Skin of body (tissue), 3 donors: ENCODE measurements at places on chromosomes 4 and X. TPM values are rescaled to one million over a fixed set of nuclear protein-coding genes. Genes with fewer than 3 reads are reported as not detected.

DNA sequence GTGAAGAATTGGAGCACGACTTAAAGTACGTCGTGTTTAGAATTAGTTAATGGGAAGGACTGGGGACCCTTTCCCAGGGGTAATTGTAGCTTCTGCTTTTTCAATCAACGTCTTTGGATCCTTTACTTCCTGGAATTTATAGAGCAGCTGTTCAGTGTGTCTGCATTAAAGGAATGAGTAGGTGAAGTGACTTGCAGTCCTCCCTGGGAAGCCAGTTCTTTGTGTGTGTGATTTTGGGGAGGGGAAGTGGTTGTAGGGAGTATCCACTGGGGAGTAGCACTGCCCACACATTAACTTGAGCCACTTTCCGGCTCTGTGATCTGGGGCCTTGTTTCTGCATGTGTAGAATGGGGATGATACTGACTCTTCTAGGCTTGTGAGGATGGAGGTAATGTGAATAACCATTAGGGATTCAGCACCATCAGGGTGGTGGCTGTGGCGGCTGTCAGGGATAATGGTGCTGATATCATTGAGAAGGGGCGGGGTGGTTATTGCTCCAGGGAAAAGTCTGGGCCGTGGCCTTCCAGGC is 54.7 kb downstream of the TMEM131L start:
- no peak for DNase-seq

DNA sequence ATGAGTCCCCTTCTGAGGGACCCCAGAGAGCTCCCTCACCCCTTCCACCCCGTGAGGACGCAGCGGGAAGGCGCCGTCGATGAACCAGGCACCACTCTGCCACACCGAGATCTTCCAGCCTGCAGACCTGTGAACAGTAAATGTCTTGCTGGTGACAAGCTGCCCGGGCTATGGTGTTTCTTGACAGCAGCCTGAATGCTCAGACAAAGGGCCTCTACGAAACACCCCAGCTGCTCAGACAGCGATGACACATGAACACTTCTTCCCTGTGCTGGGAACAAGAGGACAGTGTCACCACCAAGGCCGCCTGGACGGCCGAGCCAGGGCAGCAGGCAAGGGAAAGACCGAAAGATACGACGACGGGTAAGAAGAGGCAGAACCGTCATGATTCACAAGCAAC is 30.6 kb upstream of the GTPBP6 start:
- no peak for DNase-seq

DNA sequence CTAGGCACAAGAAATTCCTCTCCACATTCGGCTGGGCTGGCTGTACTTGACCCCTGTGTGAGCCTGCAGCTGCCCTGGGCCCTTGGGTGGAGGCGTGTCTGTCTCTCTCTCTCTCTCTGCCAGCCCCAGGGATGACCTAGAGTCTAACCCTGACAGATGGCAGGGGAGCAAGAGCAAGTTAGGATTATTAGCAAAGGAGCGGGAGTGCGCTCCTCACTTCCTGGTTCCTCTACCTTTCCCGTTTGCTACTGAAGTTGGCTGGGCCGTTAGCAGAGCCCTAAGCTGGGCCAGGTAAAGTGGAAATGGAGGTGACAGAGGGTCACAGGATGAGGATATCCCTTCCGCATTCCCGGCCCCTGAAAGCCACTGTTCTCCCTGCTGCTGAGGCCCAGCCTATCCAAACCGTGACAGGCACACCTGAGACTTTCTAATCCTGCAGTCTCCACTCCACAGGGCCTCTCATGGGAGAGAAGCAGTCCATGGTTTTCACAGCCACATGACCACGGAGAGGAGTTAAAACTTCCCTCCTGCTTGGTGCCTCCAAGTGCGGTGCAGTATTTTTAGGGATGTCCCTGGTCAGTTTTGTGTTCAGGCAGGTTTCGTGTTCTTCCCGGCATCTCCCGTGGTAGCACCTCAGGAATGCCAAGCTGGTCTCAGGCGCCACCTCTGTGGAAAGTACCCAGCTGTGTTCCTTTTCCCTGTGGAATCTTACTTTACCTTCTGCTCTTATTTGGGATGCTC is 79.3 kb downstream of the CLDN22 start:
- DNase-seq = no peak

- no peak for DNase-seq
These were observed 49.2 kb downstream of the PRPS1 start for GRCh38 chrX:107677501-107677901.

DNA sequence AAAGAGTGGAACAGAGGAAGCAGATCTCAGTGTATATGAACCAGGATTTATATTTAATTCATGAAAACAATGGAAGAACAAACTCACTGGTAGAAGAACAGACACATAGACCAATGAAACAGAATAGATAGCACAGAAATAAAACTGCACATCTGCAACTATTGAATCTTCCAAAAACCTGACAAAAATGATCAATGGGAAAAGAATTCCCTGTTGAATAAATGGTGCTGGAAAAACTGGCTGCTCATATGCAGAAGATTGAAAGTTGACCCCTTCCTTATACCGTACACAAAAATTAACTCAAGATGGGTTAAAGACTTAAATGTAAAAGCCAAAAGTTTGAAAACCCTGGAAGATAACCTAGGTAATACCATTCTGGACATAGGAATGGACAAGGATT is 391.0 kb downstream of the MAGEB5 start:
- peak; percentile 2 for DNase-seq

DNA sequence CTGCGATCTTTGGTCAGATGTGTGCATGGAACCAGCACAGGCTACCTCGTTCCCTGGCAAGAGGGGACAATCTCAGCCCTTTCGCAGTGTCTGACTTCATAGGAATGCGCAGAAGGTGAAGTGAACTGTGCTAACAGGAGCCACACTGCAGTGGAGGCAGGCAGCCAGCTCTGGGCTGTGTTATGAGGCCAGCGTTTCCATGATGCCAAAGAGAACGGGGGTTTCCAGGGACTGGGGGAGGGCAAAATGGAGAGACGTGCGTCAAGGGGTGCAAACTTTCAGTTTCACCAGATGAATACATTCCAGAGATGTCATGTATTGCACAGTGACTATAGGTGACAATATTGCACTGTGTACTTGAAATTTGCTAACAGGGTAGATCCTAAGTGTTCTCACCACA is 30.4 kb downstream of the CLDN34 start:
- DNase-seq = no peak

- DNase-seq = no peak
These were observed 15.0 kb downstream of the SORBS2 start for GRCh38 chr4:185797018-185797417.

DNA sequence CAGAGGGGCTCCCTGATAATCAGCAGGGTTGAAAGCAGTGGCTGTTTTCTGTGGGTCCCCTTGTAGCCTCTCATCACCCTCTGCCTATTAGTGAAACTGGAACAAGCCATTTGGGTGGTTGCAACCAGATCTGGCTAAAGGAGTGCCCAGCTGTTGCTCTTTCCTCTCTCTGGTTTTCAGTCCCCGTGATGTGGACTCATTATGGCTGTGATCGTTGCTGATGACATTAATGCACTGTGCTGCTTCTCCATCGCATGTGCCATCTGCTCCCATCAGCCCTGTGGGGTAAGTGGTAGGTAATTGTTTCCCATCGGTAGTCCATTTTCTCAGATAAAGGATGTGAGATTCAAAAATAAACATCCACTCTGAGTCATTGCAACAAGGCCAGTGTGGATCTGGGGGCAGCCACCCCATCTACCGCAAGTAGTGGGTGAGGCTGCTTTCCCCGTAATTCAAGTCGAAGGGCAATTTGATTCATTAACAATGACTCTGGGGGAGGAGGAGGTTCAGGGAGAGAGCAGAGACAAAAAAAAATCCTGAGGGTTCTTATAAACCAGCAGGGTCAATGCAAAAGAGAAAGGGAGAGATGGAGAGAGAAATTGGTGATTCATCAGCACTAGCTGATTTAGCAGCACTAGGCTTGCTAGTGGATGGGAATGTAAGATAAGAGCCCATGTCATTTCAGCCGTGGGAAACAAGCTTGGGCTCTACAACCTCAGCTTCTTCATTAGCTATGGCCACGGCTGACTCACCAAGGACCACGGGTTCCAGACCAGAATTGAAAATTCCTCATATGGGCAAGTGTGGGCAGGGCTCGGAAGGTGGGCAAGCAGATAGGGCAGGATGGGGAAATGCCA is 357.8 kb downstream of the MID1IP1 start:
- no peak for DNase-seq

GRCh38 chr4:168588916-168589531 is 92.2 kb downstream of the PALLD start:
- DNase-seq = peak; percentile 45

DNA sequence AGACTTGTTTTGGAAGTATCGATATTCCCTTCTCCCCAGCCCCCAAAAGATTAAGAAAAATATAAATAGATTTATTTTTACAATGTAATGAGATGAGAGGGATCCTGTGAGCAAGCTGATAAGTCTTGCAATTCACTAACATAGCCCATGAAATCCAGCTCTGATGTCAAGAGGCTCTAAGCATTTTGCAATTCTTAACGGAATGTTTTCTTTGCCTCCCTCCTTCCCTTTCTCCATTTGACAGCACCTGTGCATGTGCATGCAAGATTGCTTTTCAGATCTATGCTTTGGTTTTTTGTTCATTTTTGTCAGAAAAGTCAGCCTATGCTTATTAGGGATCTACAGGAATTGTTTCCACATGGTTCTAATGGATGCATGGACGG is 169.9 kb downstream of the SLIT2 start:
- no peak for DNase-seq

GRCh38 chr4:4778554-4778953 is 80.9 kb upstream of the MSX1 start:
- no peak for DNase-seq

- DNase-seq = no peak
These were observed 109.8 kb downstream of the MAPK10 start for GRCh38 chr4:86250006-86250405.

DNA sequence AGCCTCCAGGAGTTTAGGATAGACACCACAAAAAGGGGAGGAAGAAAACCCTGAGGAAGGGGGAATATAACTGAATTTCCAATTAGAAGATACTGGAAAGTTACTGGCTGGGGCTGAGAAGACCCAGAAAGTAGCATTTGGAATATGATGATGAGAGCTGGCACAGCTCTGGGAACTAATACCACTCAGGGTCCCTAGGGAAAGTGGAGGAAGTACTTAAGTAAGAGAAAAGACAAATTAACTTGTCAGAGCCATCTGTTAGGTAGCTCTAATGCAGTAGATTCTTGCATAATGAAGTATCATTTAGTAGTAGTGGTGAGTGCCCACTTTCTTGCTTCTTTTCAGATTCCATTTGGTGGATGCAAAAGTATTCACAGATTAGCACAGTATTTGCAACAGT is 90.8 kb upstream of the TSPAN5 start:
- DNase-seq = no peak

EDA2R gene
- total RNA-seq = 0.99 TPM

CWH43 gene
- total RNA-seq = 25.1 TPM

CT45A6 gene
- not detected for total RNA-seq

GPR78 gene
- total RNA-seq = 1.2 TPM
